ENCODE measurements at places on chromosomes 4 and X. TPM values are rescaled to one million over a fixed set of nuclear protein-coding genes. Genes with fewer than 3 reads are reported as not detected.
A peak's percentile ranks its signal among the peaks of the same experiment; 100 is the strongest.

The ADAM29 gene
- total RNA-seq, result not detected

The TRIML2 gene
- not detected for total RNA-seq

The FHIP1A gene
- 32.4 TPM for total RNA-seq

The BST1 gene
- 62.5 TPM for total RNA-seq

The RTL9 gene
- total RNA-seq, result not detected

The UGT2B17 gene
- 4.1 TPM for total RNA-seq

The GAGE12F gene
- total RNA-seq, result not detected

The ARX gene
- 0.88 TPM for total RNA-seq

The GABRB1 gene
- total RNA-seq, result not detected

The VEGFC gene
- total RNA-seq, result 7.0 TPM

The SUPT20HL1 gene
- total RNA-seq, result not detected

The RBM46 gene
- total RNA-seq, result not detected

The PYURF gene
- 55.9 TPM for total RNA-seq

The RPL36A gene
- 350 TPM for total RNA-seq

The AWAT2 gene
- not detected for total RNA-seq

The DMRTC1 gene
- not detected for total RNA-seq

The SCLT1 gene
- 13.0 TPM for total RNA-seq

The HERC5 gene
- total RNA-seq, result 2.8 TPM

DNA sequence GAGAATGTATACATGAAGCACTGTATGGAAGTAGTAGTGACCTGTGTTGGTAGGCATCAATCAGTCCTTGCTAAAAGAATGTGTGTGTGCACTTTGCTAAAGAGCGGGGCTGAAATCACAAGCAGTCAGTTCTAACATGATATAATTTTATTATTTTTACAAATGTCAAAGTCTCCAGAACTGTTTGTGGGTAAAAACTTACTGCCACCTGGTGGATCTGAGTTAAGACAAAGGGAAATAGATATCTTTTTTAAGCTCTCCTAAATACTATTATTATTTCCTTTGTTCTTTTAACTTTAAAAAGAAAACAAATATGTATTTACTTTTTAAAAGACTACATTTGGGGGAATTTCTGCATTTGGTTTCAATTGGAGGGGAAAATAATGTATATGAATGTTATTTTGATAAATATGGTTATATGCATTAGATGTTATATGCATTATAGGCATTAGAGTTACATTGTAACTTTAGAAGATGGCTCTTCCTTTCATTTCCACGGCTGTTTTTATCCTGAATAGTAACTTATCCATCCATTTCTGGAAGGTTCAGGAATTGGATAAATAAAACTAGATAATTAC lies 7.8 kb upstream of the CLOCK start:
- no peak for DNase-seq

- no peak for DNase-seq
These were observed 32.2 kb downstream of the NDP start for GRCh38 chrX:43940816-43941474.

GRCh38 chrX:15546745-15547144 lies 46.1 kb downstream of the BMX start:
- no peak for DNase-seq

DNA sequence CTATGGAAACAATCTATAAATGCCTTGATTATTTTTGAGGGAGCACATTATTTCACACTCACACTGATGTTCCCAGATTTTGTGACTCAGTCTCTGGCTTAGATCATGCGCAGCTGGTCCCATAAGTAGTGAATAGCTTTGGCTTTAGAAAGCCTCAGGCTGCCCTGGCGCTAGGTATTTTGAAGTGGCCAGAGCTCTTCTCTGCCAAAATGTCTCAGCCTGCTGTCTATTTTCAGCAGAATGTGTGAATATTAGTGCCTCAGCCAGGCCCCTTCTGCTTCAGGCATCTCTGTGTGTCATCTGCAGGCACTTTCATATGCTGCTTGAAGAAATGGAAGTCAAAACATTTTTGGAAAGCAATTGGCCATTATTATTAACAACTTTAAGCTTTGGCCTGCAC lies 931.0 kb upstream of the INTU start:
- no peak for DNase-seq

DNA sequence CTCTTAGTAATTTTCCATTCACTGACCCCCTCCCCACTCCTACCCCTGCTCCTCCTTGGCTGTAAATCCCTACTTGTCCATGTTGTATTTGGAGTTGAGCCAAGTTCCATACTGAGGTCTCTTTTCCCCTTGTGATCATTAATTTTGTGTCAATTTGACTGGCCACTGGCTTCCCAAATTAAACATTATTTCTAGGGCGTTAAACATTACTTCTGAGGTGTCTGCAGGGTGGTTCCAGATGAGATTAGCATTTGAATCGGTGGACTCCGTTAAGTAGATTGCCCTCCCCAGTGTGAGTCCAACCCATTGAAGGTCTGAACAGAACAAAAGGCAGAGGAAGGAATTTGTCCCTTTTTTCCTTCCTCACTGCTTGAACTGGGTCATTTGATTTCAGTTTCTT lies 25.7 kb downstream of the SLC39A8 start:
- DNase-seq, result no peak

DNA sequence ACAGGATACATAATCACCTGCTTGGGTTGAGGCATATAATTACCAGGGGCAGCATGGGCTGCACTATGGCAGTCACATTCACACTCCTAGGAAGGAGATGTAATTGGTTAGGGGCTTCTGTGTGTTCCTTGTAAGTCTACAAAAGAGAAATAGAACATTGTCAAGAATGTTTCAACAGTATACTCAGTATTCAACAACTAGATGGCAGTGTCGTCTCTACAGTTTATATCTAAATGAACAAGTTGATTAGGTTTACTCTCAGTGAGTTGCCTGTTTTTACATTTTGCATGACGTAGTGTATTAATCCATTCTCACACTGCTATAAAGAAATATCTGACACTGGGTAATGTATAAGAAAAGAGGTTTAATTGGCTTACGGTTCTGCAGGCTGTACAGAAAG lies 50.5 kb upstream of the RAB33B start:
- no peak for DNase-seq

DNA sequence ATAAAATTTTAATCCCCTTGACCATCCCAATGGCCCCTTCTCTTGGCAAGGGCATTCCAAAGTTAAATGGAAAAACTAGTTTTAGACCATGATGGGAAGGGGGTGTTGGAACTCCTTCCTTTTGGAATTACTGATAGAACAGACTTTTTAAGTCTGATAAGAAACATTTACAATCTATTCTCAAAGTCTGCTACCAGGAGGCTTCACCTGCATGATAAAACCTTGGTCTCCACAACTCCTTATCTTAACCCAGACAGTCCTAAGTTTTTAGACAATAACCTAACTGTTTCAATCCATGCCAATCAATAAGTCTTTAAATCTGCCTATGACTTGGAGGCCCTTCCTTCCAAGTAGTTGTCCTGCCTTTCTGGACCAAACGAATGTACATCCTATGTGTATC lies 63.9 kb upstream of the PGRMC2 start:
- no peak for DNase-seq

DNA sequence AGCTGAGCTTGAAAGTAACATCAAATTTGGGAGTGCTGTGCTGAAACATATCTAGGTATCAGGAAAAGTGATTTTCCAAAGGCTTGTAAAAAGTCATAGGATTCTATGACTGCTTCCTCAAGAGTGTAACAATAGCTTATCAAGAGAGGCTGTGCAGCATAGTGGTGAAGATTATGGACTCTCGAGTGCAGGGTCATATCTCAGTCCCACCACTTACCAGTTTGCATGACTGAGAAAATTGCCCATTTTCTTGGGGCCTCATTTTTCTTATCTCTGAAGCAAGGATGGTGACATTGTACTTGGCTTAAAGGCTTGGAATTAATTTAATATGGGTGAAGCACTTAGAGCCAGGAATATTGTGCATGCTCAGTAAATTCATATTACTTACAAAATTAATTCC lies 57.2 kb downstream of the AFF1 start:
- no peak for DNase-seq

- no peak for DNase-seq
These were observed 7.5 kb upstream of the LETM1 start for GRCh38 chr4:1863297-1864033.

DNA sequence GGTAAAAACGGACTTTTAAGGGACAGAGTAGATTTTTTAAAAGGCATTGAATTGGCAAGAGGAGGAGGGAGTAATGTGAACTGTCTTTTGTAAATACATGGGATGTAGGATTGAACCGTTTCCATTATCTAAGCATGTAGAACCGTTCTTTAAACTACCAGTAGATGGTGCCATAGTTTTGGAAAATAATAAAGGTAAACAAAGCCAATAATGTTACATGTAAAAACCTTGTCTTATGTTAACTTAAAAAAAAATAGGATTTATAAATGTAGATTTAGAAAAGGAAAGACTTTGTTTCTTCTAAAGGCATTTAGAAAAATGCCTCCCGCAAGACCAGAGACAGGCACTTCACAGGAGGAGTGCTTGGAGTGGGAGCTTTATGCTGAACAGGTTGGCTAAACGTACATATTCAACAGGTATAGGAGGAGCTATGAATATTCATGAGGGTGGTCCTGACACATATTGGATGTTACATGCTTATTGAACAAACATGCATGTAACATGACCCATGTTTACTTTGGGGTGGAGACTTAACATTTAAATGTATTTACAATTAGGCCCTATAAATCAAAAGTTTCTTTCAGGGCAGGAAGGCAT lies 45.5 kb upstream of the FAM241A start:
- no peak for DNase-seq

- DNase-seq, result no peak
These were observed 165 bp upstream of the PTCHD1 start for GRCh38 chrX:23334521-23334847.

GRCh38 chrX:20248592-20249192 lies 18.0 kb downstream of the RPS6KA3 start:
- no peak for DNase-seq

- DNase-seq, result no peak
These were observed 458.5 kb downstream of the AFF2 start for GRCh38 chrX:148958901-148959300.

DNA sequence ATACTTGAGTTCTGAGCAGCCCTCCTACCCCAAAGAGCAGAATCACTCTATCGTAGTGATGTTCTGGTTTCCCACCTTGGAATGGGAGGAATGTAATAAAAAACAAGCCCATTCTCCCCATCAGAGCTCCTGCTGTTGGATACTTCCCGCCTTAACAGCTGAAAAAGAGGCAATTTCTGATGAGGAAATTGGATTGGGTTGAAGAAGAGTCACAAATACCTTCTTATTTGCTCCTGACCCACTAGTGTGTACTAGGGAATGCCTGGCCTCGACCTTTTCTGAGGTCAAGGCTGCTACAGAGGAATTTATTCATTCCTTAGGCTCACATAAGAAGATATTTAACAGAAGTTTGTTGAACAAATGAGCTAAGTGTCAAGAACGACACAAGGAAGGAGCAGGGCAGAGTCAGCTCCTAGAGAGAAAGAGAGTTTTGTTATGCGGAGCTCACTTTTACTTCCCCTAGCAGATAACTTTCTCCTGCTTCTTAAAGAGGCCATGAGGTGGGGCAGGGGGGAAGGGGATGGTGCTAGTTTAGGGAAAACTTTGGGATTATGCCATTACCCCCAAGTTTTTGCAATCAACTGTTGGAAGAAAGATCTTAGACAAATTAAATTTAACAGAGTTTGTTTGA lies 273.8 kb upstream of the CLNK start:
- DNase-seq, result no peak

- DNase-seq, result peak; percentile 67
These were observed 1.3 kb downstream of the SH3TC1 start for GRCh38 chr4:8200302-8200975.

DNA sequence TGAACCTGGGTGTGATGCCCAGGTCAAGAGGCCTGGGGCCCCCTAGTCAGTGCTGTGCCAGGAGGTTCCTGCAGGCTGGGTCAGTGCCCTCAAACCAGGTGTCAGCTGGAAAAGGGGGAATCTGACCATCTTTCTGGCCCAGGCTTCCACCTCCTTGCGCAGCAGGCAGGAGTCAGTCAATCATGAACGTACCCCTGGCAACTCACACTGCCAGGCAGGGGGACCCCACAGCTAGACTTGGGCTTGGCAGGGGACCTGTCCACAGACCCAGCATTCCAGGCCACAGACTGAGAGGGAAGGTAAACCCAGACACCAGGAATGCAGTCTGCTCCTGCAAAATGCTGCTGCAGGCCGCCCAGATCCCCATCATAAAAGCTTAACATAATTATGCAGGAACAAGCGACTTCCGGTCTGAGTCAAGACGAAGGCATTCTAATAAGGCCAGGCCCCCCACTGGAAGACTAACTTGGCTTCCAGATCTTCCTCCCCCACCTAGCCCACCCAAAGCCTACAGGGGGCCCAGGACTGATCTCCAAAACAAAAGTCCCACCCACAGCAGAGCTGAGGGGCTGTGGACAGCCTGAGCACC lies 156.3 kb downstream of the BCOR start:
- no peak for DNase-seq

GRCh38 chrX:13579661-13580060 lies 10.3 kb downstream of the EGFL6 start:
- DNase-seq, result no peak

GRCh38 chr4:113556382-113557134 lies 205.0 kb downstream of the CAMK2D start:
- no peak for DNase-seq

DNA sequence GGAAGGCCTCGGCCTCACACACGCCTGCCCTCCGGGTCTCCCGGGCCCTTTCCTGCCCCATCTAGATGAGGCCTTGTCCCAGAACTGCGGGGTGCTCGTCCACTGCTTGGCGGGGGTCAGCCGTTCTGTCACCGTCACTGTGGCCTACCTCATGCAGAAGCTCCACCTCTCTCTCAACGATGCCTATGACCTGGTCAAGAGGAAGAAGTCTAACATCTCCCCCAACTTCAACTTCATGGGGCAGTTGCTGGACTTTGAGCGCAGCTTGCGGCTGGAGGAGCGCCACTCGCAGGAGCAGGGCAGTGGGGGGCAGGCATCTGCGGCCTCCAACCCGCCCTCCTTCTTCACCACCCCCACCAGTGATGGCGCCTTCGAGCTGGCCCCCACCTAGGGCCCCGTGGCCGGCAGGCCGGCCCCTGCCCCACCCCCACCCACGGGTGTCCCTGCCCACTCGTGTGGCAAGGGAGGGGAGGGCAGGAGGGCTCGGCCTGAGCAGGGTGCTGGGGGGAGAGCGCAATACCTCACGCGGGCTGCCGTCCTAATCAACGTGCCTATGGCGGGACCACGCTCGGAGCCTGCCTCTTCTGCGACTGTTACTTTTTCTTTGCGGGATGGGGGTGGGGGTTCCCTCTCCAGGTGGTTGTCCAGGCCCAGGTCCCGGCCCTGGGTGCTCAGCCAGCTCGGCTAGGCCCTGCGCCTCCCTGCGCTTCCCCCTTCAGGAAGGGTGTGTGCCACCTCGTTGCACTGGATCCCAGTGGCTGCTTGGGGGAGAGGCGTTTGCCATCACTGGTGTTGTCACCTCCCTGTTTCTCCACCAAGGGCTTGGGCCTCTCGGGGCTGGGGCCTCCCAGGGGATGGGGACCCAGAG lies 3.1 kb downstream of the DUSP9 start:
- no peak for DNase-seq

DNA sequence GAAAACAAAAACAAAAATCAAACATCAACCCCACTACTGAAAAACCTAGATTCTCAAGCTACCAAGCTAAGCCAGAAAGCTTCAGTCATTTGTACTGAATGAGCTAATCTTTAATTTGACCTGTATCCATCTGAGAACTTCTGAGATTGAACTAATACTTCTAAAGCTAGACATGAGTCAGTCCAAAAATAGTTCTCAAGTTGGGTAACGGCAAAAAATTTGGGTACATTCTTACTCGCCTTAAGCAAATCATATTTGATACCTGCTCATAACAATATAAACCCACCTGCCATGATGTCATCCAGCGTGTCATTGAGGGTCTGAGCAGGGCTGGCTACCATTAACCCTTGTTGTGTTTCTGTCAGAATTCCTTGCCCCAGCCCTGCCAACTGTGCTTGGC lies 69.7 kb upstream of the COX18 start:
- no peak for DNase-seq

GRCh38 chrX:107654872-107655761 lies 26.8 kb downstream of the PRPS1 start:
- DNase-seq, result peak; percentile 83

Measured in Peyer's patch (tissue), 4 donors.